ENCODE measurements at places on chromosomes 16 and 17. TPM values are rescaled to one million over a fixed set of nuclear protein-coding genes. Genes with fewer than 3 reads are reported as not detected.

- DNase-seq, result no peak
Observed at GRCh38 chr16:57505169-57505568, 18.9 kb upstream of the DOK4 start.

Gene ZMYND15
- total RNA-seq, result 0.33 TPM

- DNase-seq, result no peak
Observed at GRCh38 chr16:86240716-86241363, 269.5 kb upstream of the FOXF1 start.

- DNase-seq, result no peak
Observed at GRCh38 chr17:44043272-44043696, 23.2 kb downstream of the LSM12 start.

DNA sequence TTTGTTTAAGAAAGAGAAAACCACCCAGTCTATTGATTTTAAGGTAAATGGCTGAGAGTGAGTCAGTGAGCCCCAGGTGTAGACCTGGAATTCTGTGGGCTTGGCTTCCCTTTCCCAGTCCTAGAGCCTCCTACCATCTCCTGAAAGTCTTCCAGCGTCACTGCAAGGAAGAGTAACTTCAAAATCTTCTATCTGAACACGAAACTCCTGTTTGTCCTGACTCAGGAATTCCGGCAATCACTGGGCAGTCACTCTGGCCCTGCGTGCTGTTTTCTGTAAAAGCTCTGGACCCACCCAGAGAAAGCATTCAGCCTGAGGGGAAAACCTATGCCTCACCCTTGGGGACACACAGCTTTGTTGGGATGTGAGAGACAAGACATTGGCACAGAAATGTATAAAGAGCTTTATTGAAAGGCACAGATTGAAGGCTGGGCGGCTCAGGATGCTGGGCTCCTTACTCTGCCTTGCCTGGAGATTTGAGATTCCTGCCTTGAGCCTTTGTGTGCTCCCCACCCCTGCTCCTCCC, 15.9 kb downstream of the MINK1 start:
- DNase-seq, result no peak

Gene NME2
- 1,130 TPM for total RNA-seq

DNA sequence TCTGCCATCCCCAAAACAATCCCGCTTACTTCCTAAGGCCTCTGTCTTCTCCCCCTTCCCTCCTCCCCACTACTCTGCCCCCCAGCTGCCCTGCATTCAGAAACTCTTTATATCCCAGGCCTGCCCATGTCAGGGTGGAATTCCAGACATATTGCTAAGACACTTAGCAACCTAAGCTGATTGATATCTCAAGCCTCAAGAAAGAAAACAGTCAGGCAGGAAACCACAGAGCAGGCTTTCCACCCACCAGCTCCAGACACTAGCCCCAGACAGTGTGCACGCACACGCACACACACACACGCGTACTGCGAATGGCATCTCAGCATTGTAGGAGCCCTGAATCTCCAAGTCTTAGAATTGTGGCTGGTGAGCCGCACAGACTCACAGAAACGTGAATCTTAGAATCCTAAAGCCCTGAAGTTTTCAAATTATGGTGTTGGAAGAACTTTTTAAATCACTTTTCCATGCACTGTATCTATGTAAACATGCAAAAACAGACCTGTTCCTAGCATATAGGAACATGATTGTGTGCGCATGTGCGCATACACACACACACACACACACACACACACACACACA, 8.8 kb upstream of the LPCAT2 start:
- DNase-seq, result peak; percentile 89

DNA sequence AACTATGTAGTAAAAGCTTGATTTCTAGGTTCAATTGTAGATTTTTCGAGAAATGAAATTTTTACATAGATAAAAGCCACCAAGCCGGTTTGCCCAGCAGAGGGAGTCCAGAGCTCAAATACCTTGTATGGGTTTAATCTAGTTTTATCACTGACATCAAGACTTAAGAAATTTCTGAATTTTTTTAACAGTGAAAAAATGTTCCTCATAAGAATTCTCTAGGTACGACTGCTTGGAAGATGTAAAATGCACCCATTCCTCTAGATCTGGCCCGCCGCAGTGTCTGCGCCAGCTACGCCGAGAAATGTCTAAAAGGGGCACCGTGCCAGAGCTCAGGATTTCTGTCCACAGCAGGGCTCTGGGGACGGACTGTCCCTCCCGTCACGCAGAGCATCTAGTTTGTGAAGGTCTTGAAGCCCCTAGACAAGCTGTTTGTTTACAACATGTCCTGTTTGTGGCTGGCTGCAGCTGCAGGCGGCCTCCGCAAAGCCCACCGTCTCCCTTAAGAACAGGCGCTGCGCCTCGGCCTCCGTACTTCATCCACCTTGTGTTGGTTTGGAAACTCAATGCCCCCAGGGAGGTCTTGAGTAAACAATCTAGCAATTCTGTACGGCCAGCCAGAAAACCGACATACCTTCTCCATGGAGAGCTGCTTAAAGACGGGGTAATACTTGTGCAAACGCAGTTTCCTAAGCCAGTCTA, 24.8 kb downstream of the MAP1LC3B start:
- DNase-seq, result no peak

DNA sequence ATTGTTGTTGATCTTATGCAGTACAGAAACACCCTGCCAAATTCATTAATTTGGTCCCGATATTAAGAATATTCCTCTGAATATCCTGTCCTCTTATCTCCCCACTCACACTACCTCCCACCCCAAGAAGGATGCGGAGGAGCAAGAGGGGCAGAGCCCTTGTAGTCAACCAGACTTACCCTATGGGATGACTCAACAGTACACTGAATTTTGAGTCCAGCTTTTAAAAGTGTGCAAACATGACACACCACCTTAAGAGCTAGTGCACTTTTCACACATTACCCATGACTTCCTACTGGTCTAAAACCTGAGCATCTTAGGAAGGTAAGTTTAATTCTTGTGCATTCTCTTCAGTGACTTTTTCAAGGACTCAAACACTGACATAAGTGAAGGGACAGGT, 9.5 kb downstream of the USP22 start:
- DNase-seq, result no peak

GRCh38 chr16:50644729-50645128, 36.4 kb downstream of the SNX20 start:
- DNase-seq, result no peak

DNA sequence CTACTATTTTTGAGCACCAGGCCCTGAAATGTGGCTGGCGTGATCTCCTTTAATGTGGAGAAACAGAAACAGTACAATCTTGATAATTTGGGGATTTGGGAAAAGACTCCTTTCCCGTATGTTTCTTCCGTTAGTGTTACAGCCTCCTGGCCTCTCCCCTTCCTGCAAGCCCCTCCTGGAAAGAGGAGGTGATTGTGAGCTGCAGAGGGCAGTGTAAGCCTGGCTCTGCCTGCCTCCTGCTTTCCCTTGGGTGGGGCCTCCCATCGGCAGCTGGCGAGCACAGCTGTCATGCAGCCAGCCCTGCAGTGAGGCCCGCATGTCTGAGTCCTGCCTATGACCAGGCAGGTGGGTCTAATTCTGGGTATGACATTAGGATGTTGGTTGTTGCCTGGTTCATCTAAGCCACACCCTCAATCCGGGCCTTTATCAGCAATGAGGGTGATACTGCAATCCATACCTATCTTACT, 48.7 kb upstream of the WSB1 start:
- peak; percentile 91 for DNase-seq

DNA sequence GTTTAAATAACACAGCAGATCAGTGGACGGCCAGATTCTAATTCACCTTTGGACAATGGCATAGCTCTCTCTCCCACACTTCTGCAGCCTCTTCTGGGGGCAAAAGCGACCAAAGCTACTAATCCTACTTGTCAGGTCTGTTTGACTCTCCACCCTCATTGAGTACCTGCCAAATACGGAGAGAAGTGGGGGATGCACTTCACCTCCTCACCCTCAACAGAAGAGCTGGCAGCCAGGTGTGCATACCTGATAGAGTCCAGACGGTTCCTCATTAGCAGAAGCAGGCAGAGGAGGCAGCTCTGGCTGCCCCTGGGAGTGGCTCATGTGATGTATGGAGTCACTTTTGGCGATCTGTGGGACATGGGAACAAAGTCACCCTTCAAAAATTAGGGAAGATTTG, 4.9 kb downstream of the DNAH3 start:
- DNase-seq, result no peak

- no peak for DNase-seq
Observed at GRCh38 chr17:35460354-35460851, 11.8 kb upstream of the SLFN13 start.
